Thymus (tissue), 14 donors: ENCODE measurements at places on chromosomes 13 and 19. TPM values are rescaled to one million over a fixed set of nuclear protein-coding genes. Genes with fewer than 3 reads are reported as not detected.
A peak's percentile ranks its signal among the peaks of the same experiment; 100 is the strongest.

- DNase-seq, result no peak
Measured at GRCh38 chr13:29319451-29319850, 276.0 kb downstream of the SLC7A1 start.

DNA sequence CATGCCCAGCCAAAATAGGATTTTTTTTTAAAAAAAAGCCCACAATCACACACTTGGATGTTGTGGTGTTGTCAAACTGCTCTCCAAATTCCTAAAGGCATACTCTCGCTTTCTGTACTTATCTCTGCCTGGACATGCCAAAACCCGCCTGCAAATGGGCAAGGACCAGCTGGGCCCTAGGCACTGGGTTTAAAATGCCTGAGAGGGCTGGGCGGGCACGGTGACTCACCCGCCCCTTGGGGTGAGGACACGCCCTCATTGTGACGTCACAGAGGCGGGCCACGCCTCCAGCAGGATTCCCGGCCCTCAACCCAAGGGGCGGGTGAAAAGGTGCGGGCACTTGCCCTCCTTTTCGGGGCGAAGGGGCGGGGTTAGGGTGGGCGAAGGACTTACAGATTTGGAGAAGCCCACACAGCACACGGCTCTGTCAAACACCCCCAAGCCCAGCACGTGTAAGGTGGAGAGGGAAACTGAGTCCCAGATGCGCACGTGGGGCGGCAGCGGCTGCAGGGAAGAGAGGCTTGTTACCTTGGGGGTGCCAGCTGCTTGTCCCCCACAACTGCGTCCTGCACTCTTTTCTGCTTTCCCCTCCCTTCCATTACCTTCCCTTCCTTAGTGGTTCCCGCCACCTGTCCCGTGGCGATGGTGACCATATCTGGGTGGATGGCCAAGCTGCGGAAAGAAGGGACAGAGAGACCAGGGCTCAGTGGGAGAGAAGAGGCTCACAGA, 6.6 kb downstream of the EML2 start:
- no peak for DNase-seq

DNA sequence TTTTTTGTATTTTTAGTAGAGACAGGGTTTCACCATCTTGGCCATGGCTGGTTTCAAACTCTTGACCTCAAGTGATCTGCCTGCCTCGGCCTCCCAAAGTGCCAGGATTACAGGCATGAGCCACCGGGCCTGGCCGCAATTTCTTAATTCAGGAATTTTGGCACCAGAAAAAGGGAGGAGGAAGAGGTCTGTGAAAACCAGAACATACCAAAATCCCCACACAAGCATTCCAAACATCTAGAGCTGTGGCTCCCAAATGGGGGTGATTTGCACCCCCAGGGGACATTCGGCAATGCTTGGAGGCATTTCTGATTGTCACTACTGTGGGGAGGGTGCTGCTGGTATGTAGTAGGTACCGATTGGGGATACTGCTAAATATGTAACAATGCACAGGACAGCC, 40.2 kb upstream of the ABCC4 start:
- no peak for DNase-seq

- peak; percentile 55 for DNase-seq
Measured at GRCh38 chr13:104832231-104832630, 1703.2 kb downstream of the EFNB2 start.

DNA sequence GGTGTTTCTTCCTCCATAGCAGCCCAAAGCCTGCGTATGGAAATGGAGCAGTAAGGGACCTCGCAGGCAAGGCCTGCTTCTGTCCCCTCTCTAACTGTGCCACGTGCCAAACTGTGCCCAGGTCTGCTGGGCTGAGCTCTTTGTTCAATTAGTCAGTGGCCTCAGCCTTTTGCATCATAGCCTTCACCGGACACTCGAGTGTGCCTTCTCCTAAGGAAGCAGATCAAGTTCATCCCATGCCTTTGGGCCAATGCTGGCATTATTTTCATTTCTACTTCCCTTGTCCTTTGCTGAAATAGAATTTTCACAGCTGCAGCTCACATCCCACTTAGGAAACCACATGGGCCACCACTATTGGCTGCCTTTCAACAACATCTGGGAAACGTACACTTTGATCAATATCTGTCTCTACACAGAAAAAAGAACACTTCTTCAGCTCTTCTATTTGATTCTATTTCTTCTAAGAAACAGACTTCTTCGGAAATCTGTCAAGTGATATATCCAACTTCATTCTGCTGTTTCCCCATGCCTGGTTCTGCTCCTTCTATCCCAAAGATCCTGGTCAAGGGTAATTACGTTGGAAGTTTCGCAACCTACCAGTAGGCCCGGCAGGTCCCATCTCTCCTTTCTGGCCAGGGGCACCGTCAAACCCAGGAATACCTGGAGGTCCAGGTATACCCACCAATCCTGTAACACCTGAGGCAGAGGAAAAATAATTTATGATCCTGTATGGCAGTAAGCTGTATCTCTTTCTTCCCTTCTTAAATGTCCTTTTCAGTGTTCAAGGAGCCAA, 143.9 kb downstream of the COL4A1 start:
- DNase-seq, result no peak

- peak; percentile 24 for DNase-seq
Measured at GRCh38 chr13:49240017-49240416, 7.7 kb upstream of the CDADC1 start.

DNA sequence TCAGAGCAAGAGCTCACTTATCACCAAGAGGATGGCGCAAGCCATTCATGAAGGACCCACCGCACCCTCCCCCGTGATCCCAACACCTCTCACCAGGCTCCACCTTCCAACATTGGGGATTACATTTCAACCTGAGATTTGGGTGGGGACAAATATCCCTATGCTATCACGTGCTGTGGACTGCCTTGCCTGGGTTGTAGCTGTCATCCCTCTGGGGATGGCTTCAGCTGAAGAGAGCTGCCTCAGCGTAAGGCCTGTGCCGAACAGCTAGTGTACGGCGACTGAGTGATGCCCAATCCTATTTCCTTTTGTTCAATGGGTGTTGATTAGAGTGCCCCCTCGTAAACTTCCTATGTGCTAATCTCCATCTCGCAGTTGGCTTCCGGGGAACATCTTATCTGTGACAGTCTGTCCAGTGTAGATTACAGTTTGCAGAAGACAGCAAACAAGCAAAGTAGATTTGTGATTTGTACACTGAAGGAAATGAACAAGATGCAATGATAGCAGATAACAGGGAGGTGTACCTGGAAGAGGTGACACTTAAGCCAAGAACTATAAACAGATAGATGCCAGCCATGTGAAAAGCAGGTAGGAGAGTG, 11.8 kb upstream of the RCBTB1 start:
- DNase-seq, result no peak

- no peak for DNase-seq
Measured at GRCh38 chr13:80498433-80498832, 157.5 kb upstream of the SPRY2 start.

- no peak for DNase-seq
Measured at GRCh38 chr13:30108913-30109237, 198.5 kb downstream of the KATNAL1 start.

GRCh38 chr13:38617936-38618335, 68.9 kb upstream of the FREM2 start:
- DNase-seq, result no peak

DNA sequence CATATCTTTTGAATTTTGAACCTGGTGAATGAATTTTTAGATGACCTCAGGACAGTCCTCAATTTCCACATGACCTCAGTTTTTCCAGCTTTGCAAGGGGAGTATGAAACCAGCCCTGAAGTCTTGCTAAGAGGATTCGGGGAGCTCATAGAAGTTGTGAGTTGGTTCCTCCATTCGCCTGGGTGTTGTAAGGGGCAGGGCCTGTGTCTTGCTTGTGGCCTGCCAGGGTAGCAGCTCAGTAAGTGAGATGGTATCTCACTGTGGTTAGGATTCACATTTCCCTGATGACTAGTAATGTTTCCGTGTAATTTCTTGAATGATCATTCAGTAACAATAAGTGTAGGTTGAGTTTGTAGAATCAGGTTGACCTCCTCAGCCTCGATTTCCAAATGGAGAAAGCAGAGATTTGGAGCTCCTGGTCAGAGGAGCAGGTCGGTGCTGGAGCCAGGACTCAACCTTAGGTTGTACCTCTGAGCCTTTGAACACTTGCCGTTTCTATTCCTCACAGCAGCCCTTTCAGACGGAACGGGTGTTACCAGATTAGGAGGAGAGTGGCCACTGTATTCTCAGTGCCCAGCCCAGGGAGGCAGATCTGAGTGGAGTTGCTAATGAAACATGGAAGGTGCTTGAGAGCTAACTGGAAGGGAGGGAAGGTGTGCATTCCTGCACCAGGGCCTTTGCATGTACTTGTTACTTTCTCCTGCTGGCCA, 14.6 kb downstream of the NACC1 start:
- DNase-seq, result no peak

GRCh38 chr13:28856287-28856686, 36.1 kb downstream of the MTUS2 start:
- DNase-seq, result no peak

DNA sequence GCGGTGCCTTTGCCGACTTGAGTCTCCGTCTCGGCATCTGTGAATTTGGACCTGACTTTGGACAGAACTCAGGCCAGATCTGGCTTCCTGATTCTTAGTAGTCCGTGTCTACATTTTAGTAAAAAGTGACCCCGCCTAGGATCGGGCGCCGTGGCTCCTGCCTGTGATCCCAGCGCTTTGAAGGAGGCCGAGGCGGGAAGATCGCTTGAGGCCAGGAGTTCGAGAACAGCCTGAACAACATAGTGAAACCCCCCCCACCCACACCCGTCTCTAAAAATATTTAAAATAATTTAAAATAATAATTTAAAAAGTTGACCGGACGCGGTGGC, 849 bp upstream of the TCF3 start:
- DNase-seq, result no peak

DNA sequence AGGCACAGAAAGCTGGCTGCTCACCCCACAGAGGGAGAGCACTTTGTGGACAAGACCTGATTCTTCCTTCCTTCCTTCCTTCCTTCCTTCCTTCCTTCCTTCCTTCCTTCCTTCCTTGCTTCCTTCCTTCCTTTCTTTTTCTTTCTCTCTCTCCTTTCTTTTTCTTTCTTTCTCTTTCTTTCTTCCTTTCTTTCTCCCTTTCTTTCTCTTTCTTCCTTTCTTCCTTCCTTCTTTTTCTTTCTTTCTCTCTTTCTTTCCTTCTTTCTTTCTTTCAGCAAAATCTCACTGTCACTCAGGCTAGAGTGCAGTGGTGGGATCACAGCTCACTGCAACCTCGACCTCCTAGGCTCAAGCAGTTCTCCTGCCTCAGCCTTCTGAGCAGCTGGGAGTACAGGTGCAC, 263.9 kb downstream of the UQCRFS1 start:
- no peak for DNase-seq

DNA sequence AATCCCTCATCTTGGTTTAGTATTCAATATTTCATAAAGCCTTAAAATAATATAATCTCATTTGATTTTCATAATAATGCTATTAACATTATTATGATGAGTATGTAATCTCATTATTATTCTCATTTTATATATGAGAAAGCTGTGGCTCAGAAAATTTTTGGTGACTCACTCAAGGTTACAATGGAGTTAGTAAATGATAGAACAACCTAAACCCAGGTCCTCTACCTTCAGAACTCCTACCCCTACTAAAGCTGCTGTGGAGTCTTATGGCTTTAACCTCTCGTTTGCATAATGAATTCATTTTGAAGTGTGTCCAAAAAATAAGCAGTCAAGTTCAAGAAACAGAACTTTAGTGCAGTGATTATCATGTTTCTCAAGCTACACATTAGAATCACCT, 226.3 kb downstream of the TBC1D4 start:
- no peak for DNase-seq

DNA sequence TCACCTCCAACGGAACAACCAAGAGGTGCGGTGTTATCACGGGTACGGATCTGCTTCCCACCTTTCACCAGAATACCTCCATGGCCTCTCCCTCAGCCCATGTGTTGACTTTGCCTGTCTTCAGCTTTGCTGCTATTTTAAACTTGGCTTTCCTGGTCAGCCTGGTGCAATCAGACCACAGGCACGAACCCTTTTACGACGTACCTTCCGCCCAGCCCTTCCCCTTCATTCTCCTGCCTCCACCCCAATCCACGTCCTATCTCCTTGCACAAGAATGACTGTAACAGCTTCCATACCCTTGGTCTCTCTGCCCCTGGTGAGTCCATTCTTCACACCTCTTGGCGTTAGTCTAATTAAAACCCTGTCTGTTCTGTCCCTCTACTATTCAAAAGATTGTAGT, 431.7 kb downstream of the EFNB2 start:
- no peak for DNase-seq

- no peak for DNase-seq
Measured at GRCh38 chr13:113152984-113153809, 5.3 kb upstream of the PROZ start.

DNA sequence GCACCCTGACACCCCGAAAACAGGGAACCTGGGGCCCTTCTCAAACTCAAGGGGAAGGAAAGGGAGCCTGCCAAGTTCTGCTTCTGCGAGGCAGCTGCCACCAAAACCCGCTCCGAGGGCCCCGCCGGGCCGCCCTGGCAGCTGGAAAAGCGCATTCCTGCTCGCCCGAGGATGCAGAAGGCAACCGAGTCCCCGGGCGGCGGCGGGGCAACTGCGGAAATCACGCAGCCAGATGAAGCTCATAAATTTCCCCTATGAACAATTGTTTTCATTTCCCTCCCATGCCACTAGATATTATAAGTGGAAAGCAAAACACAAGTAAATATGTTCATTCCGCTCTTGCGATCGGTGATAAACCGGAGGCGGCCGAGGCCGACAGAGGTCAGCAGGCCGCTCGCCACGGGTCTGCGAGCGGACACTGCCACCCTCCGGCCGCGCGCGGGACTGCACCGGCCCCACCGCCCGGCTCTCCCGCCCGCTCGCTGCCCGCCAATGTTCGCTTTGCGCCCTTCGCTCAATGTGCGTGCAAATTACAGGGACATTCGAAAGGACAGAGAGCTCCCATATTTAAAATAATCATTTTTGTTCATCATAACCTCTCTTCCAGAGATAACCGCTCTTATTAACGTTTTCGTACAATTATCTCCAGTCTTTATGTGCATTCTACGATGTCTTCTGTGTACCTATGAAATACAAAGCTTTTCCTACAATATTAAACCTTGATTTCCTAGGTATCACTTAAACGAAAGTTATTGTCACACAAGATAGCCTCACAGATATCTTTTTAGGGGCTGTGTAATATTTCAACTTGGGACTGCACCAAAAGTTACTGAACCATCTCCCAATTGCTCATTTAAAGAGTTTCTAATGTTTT, 120.8 kb upstream of the ZNF507 start:
- DNase-seq, result peak; percentile 44

PEAK3 gene
- 0.34 TPM for polyA plus RNA-seq

ADAT3 gene
- 4.5 TPM for polyA plus RNA-seq

TUBA3C gene
- polyA plus RNA-seq, result not detected

ZNF552 gene
- 7.8 TPM for polyA plus RNA-seq

C1QTNF9B gene
- polyA plus RNA-seq, result 0.34 TPM

ERICH6B gene
- polyA plus RNA-seq, result not detected
